ENCODE measurements at places on chromosomes 7 and 10.

DNA sequence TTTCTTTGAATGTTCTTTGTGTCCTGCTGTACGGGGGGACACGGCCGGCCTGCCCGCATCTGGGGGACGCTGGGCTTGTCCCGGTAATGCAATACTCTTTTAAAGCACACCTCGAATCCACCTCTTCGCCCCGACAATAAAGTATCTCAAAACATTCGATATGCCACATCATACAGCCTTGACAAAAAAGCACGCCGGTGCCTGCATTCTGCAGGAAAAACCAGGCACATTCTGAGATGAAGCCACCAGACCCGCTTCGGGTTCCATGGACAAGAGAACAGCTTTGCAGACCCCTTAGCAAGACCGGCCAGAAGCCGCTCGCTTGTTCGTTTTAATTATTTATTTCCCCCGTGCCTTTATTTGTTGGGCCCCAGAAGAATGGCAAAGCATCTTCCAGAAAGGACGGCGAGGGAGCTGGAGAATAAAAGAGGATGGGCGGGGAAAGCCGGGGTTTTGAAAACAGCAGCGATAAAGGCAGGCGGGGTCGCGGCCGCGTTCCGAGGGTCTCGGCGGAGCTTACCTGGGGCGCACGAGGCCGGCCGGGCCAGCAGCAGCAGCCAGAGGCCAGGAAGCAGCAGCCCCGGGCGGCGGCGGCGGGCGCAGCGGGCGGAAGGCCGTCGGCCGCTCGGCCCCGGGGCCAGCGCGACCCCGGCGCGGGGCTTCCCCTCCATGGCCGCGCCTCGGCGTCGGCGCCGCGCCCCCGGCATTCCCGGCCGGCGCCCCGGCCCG, 462 bp downstream of the KIAA1549 start:
- DNase-seq = no peak

- DNase-seq = no peak
Measured at GRCh38 chr7:98165827-98166667, 45.2 kb upstream of the BHLHA15 start.

DNA sequence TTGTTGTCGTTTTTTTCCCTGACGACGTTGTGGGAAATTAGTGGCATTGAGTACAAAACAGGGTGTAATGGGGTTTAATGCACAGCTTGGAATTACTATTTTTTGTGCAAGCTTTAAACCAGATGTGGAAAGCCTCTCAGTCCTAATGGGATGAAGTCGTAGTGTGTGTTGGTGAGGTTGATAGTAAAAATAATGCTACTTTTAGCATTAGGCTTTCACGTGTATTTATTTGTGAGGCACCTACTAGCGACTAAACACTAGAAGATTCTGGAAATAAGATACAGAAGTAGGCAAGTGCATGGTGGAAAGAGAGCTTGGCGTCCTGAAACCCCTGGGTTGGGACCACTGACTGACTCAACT, 588 bp upstream of the ORC5 start:
- DNase-seq = no peak

GRCh38 chr10:108434559-108435252, 1270.2 kb upstream of the SORCS1 start:
- no peak for DNase-seq

GRCh38 chr10:118628397-118628796, 32.9 kb upstream of the PRLHR start:
- no peak for DNase-seq

DNA sequence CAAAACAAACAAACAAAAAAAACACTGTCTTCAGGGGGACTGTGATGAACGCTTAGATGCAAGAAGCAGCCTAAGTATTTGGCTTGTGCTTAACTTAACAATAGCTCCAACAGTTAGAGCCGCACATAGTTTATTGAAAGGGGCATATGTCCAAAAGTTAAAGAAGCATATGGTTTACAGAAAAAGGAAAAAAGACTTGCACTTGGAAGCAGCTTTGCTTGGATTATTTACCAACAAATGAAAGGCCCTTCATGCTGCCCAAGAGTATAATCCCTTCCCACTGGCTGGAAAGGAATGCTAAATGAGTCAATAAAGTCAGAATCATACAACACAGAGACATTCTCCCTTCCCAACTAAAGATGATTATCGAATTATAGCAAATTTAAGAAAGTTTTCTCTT, 77.9 kb downstream of the GLI3 start:
- no peak for DNase-seq

- no peak for DNase-seq
Measured at GRCh38 chr10:43305876-43306275, 39.0 kb upstream of the RASGEF1A start.

- DNase-seq = no peak
Measured at GRCh38 chr7:80679921-80680907, 41.8 kb downstream of the CD36 start.

DNA sequence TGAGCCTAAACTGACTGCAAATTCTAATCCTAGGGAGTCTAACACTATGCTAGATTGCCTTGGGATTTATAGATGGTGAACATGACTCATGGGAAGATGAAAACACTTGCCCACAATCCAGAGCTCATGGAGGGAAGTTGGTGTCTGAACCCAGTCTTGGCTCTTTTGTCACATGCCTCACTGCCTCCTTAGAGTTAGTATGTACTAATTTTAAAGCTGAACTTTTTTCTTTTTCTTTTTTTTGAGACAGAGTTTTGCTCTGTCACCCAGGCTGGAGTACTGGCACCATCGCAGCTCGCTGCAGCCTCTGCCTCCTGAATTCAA, 14.4 kb downstream of the MRPL32 start:
- DNase-seq = no peak

GRCh38 chr7:18013936-18014335, 13.7 kb downstream of the PRPS1L1 start:
- DNase-seq = no peak

DNA sequence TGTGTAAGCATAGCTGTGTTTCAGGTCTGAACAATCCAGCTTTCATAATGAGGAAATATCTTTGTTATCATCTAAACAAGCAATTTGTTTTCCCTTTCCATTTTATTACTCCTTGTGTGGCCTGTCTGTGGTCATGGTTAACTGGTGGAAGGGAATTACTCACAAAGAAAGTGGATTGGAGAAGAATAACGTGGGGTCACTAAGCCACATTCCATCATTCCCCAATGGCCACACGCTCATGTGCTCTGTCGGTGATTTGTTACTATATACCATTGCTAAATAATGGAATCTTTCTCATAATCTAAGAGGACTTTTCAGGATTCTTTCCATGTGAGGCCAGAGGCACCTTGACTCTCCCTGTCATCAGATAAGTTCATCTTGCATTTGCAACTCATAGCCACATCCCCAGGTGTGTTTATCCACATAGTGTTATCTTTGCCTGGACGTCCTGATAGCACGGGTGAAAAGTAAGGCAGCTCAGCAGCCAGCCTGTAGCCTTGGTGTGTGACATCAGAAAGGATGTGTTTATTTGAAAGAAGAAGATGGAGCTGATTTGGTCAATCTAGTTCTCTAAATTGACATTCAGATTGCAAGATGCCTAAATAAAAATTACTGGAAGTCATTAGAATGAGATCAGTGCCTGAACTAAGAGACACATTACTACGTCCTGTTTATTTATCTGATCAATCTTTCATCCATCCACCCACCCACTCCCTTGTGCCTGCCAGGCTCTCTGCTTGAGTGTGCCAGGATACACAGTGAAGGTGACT, 128.9 kb downstream of the CELF2 start:
- DNase-seq = no peak

DNA sequence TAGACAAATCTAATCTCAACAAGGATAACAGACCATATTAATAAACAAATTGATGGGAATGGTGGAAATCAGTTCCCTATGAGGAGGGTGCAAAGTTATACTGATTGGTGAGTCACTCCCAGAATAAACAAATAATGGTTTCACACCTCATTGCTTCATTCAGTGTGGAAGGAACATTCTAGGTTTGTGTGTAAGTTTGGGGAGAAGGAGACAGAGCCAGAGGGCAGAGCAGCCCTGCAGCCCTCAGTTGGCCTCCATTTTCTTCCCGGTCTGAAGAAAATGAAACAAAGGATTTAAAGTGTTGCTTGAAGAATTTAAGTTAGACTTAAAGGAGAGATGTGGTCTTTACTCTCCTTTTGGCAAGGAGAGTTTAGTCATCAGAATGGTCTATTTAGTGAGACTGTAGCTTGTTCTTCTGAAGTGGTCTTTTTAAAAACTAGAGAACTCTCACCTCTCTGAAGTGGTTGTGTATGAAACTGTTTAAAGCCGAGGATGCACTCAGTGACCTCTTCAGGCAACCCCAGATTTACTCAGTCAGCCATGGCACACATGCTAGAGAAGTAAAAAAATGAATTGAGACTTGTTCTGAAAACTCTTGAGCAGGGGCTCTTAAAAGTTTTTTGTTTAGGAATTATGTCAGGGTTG, 27.2 kb downstream of the IKZF1 start:
- DNase-seq = no peak

DNA sequence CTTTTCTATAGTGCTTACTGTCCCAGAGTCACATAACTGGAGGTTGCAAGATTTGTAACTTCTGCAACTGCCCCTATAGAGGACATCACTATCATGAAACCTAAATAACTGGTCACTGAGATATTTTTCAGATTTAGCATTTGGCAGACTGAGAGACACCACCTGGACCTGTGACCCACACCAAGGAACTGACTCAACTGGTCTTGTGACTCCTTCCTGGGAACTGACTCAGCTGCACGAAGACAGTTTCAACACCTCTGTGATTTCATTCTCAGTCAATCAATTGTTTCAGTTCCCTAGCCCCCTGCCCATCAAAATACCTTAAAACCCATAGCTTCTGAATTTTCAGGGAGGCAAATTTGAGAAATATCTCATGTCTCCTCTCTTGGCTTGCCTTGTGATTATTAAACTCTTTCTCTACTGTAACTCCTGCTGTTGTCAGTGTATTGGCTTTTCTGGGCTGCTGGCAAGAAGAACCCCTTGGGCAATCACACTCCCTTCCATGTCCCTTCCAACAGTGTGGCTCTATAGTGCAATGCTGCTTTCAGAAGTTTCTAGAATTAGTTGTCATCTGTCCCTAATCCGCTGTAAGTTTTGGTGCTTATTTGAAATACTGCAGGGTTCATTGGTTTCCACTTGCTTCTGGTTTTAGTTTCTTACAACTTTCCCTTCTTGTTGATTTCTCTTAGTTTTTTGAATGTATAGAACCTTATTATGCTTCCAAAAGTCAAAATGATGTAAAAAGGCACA, 127.8 kb upstream of the ADCY1 start:
- DNase-seq = no peak

DNA sequence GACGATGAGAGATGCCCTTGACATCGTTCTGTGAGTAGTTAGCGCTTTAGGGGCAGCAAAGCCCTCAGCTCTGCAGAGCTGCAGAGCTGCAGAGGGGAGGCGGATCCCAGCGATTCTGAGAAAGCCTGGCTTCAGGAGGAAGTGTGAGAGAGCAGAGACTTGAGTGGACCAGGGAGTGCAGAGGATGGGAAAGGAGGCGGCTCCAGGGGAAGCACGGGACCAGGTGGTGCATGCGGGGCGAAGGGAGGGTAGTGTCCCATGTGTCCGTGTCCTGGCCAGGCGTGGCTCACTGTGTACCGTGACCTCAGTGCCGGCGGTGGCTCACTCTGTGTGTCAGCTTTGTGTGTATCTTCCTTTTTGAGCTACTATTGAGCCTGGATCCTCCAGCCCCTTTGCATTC, 250.8 kb upstream of the PITRM1 start:
- no peak for DNase-seq

GRCh38 chr7:9026121-9026520, 592.7 kb downstream of the NXPH1 start:
- DNase-seq = no peak

DNA sequence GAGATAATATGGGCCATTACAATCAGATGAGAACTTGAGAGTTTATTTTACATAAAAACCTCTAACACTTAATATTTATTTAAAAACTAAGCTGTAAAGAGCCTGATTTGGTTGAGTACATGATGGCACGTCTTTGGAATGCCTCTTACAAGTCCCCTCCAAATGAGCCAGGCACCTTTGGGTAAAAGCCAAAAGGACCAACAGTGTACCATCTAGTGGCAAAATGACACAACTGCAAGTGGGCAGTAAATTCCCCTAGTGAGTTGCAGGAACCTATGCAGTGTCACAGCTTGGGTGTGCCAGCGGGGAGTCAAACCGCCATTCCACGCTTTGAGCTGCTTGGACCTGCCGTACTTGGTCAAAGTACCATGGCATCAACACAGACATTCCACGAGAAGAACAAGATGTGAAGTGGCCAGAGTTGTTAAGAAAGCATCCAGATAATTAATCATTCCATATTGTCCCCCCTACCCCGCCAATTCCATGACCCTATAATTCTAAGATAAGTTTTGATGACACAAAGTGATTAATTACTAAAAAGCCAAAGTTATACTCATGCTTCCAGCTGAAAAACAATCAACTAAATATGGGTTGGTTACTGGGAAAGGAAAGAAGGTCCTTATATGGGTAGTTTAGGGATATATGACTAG, 115.2 kb downstream of the SORBS1 start:
- no peak for DNase-seq

GRCh38 chr10:29199339-29199738, 89.5 kb upstream of the LYZL1 start:
- no peak for DNase-seq

GRCh38 chr10:51188008-51188407, 113.7 kb downstream of the PRKG1 start:
- DNase-seq = no peak

DNA sequence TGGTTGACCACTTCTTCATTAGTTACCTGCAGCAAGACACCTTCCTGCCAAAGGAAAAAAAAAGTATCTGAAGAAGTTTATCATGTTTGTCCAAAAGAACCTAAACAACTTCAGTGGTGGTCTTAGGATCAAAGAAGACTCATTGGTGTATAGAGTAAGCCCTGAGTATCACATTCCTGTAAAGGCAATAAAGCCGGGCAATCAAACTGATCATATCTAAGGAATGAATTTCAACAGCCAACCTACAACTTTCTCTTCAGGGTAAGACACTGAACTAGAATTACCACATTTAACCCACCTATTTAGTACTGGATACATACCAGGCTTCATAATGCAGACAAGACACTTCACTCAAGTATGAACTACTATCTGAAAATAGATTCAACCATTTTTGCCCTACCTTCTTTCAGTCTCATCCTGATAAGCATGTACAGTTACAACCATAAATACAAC, 10.1 kb downstream of the HNRNPA2B1 start:
- no peak for DNase-seq

DNA sequence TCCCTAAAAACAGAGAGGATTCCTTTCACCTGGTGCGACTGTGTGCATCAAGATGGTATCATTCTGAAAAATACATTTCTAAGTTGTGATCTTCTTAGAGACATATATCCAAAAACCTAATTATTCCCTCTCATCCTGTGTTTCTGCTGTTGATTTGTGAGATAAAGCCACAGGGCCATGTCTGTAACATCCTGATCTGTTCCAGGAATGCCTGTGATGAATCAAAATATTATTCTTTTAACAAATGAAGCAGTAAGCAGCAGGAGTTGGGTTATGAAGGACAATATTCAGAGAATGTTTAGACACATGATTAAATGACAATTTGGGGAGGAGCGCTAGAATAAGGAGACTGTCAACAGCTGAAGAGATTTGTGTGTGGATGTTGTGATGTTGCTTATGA, 731.4 kb downstream of the KCNMA1 start:
- no peak for DNase-seq

- no peak for DNase-seq
Measured at GRCh38 chr10:91220954-91221675, 652 bp downstream of the PCGF5 start.
